ENCODE measurements at places on chromosomes 11 and 22. TPM values are rescaled to one million over a fixed set of nuclear protein-coding genes. Genes with fewer than 3 reads are reported as not detected.

DNA sequence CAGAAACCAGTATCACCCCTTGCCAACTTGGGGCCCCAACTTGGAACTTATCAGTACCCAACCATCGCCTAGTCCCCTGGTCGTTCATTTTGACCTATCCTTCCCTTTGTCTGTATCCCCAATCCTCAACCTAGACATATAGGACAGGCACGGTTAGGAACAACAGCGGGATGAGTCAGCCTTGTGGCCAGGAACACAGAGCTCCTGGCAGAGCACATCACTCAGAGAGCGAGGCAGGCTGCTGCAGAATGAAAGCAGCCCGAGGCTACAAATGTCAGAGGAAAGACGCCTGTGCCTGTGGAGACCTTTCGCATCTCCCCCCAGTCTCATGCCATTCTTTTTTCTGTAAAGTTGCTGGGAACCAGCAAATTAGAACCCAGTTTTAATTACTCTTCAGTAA, 14.6 kb downstream of the DKK3 start:
- no peaks in the 10 kb centered on the region for H3K4me1 ChIP-seq
- no peaks in the 10 kb centered on the region for H3K27me3 ChIP-seq
- no peak overlapping the region for H3K27ac ChIP-seq
- no peak for DNase-seq
- H3K4me3 ChIP-seq, result no peak overlapping the region
- peaks cover 7% of the 10 kb centered on the region for H3K36me3 ChIP-seq

Gene CSKMT
- 7.2 TPM for polyA plus RNA-seq

Gene GUCD1
- 147 TPM for polyA plus RNA-seq

Gene KRTAP5-2
- polyA plus RNA-seq, result 0.07 TPM

Gene MUC2
- 3.0 TPM for polyA plus RNA-seq

Gene LIN7C
- polyA plus RNA-seq, result 29.1 TPM

Gene IL10RA
- 7.9 TPM for polyA plus RNA-seq
